ENCODE measurements at places on chromosomes 7 and 10.
A peak's percentile ranks its signal among the peaks of the same experiment; 100 is the strongest.

DNA sequence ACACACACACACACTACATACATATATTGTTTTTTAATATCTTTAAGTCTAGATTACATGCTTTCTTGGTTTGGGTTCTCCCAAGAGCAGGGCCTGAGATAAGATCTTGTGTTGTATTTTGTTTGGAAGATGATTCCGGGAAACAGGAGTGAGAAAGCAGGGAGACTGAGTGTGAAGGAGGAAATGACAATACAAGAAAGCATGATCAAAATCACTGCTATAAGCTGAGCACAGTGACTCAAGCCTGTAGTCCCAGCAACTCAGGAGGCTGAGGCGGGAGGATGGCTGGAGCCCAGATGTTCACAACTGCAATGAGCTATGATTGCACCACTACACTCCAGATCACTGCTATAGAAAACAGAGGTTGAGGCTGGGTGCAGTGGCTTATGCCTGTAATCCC lies 267.6 kb downstream of the SKIDA1 start:
- DNase-seq: no peak

DNA sequence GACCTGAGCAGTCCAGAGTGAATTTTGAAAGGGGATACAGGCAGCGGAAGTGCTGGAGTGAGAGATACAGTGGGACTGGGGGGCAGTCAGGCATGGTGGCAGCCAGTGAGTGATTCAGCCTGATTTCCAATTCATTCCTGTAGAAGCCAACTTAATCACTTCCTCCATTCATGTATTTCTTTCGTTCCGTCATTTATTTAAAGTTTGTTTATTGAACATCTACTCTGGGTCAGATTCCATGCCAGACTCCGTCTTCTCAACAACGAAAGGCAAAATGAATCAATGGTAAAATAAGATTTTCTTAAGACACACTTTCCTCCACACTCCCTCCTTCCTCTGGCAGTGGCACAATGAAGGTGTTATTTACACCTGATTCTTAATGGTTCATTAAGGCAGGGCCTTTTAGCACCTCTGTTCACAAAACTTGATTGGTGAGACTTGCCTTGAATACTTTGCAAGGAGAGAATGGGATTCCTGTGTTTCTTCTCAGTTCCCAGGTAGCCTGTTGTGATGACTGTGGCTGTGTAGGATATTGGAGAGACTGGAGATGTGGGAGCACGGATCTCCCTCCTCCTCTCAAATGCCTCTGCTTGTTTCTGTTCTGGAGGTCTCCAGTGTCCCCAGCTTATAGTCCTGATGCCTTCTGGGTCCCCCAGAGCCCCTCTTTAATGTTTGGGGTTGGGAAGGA lies 27.9 kb downstream of the ADCYAP1R1 start:
- no peak for DNase-seq

DNA sequence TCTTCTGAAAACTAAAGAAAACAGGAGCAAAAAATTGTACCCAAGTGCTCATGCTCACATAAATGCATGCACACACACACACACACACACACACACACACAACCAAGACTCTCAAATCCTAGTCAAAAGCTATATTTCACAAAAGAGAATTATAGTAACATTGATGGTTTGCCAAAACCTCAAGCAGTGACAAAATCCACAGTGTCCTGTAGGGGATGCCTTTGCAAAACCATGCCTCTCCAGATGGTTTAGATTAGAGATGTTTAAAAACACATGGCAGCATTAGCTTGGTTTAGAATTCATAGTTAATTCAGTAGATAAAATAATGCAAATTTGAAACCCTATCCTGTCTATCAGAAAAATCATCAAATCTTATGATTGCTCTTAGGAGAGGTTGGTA lies 232.2 kb downstream of the DYNC1I1 start:
- peak; percentile 70 for DNase-seq

DNA sequence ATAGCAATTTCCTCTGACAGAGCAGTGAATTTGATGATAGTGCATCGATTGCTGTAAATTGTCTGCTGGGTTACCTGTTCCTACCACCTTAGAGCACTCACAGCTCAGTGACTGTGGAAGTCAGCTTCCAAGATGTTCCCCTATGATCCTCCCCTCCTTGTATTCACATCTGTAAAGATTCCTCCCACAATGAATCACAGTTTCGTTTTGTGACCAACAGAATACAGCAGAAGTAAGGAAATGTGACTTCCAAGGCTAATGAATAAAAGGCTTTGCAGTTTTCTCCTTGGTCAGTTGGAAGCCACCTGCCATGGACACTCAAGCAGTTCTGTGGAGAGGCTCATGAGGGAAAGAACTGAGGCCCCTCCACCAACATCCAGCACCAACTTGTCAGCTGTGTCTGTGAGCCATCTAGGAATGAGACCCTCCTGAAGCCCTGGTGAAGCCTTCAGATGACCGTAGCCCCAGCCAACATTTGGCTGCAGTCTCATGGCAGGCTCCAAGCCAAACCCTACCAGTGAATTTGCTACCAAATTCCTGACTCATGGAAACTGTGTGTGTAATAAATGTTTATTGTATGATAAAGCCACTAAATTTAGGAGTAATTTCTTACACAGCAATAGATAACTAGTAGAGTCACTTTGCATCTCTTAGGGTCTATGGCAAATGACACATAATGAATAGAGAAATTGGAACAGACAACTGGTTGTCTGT lies 309.5 kb upstream of the NPVF start:
- no peak for DNase-seq

- no peak for DNase-seq
Observed at GRCh38 chr10:107834706-107835105, 670.2 kb upstream of the SORCS1 start.

- DNase-seq: no peak
Observed at GRCh38 chr7:43569424-43569823, 13.5 kb upstream of the STK17A start.

GRCh38 chr10:2137549-2138174 lies 400.3 kb upstream of the ADARB2 start:
- DNase-seq: no peak

- no peak for DNase-seq
Observed at GRCh38 chr7:83547526-83547925, 101.4 kb downstream of the SEMA3E start.

GRCh38 chr7:32275216-32276009 lies 205.2 kb upstream of the PDE1C start:
- no peak for DNase-seq

DNA sequence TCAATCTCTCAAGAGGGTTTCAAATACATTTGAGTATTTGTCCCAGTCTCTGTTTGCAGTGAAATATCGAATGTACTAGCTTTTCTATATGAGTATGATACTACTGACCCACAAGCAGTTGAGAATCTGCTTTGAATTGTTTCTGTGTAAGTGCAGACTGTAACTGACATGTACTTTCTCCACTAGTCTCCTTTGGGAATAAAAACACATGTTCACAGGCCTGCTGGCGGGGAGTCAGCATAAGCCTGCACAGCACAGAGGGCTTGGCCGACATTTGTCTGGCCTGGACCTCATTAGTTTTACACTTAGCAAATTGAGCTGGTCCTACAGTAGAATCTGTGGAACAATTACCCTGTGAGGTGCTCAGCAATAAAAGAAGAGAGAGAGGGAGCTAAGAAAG lies 72.6 kb downstream of the ITGB8 start:
- DNase-seq: no peak

DNA sequence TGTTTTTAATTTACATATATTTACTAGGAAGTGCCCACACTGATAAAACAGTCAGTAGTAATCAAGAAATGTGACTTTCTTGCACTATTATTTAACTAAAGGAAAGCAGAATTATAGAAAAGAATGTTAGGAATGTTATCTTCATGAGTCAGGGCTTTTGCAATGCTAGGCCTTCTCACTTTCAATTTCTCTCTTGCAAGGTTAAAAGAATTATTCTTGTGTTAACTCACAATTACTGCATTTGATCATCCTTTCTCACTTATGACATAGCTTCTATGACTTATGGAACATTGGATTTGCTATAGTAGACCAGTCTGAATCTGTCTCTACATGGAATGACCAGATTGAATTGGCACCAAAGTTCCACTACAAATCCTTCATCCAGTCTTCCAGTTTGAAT lies 192.4 kb downstream of the SDK1 start:
- DNase-seq: no peak

DNA sequence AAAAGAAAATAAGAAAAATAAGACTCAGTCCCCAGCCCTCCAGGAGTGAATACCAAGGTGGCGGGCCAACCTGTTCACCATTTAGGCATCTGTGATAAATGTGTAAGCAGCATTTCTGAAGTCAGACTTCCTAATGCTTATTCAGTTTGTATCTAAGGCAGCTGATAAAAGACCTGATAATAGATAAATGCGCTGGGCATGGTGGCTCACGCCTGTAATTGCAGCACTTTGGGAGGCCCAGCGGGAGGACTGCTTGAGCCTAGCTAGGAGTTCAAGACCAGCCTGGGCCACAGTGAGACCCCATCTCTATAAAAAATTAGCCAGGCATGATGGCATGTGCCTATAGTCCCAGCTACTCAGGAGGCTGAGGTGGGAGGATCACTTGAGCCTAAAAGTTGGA lies 103.6 kb downstream of the SPDYE5 start:
- DNase-seq: no peak

DNA sequence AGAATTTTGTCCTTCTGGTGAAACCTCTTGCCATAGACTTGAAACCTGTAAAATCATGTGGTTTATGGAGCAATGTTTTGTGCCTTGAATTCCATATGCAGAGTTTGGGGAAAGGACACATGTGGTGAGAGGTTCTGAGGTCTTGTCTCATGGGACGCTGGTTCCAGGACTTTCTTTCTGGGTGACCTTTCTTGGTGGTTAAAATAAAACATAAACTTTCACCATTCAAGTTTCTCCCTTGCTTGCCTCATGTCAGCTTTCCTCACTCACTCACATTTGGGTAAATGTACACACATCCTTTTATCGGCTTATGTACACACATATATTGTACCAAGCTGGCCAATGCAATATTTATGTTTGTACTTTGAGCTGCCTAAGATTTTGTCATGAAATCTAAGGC lies 144.9 kb upstream of the CELF2 start:
- DNase-seq: peak; percentile 24

GRCh38 chr7:135758531-135758932 lies 9.9 kb upstream of the FAM180A start:
- no peak for DNase-seq

DNA sequence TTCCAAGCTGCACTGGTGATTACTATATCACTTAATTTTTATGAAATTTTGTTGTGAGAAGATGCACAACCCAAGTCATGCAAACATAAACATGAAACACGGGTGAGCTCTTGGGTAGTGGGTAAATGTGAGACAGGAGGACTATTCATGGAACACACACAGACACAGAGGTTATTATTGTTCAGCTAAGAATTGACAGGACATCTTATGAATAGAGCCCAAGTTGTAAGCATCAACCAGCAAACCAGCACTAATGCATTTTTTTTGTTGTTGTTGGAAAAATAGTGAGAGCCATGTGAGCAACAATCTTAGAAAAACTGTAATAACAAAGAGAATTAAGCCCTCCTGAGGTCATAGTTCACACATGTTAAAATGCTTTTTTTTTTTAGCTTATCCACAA lies 1179.7 kb downstream of the GATA3 start:
- DNase-seq: no peak

GRCh38 chr7:74042746-74043522 lies 15.0 kb downstream of the ELN start:
- DNase-seq: no peak

DNA sequence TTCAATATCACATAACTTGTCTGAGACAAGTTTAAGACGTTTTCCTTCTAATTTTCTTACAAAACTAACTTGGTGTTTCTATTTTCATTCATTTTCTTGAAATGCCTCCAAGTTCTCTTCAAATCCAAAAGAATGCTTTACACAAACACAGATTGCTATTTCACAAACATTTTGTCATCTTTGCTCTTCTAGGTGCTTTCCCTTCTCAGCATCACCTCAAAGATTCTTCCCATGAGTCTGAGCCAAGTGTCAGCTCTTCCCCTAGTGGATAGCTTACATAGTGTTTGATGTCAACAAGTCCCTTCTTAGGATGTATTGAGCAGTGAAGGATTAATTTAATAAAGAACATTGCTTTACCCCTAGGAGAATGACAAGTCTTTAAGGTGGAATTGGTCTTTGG lies 38.1 kb upstream of the SEMA3A start:
- peak; percentile 32 for DNase-seq

GRCh38 chr10:36002445-36002844 lies 360.3 kb upstream of the FZD8 start:
- DNase-seq: no peak

GRCh38 chr7:95536656-95537311 lies 51.0 kb downstream of the ASB4 start:
- no peak for DNase-seq

DNA sequence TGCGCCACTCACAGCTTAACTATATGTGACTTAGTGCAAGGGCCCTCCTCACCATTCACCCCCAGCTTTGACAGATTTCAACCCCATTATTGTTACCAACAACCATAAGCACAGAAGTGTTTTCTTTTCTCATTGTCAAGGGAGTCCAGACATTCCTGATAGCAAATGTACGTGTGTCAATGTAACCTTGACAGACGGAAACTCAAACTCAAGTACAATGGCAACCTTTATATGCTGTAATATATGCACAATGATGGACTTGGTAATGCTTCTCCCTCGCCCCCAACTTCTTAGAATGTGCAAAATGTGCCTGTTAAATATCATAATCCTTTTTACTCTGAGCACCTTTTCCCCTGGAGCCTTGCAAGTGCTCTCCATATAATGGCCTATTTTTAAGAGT lies 34.7 kb downstream of the CYCS start:
- DNase-seq: no peak

DNA sequence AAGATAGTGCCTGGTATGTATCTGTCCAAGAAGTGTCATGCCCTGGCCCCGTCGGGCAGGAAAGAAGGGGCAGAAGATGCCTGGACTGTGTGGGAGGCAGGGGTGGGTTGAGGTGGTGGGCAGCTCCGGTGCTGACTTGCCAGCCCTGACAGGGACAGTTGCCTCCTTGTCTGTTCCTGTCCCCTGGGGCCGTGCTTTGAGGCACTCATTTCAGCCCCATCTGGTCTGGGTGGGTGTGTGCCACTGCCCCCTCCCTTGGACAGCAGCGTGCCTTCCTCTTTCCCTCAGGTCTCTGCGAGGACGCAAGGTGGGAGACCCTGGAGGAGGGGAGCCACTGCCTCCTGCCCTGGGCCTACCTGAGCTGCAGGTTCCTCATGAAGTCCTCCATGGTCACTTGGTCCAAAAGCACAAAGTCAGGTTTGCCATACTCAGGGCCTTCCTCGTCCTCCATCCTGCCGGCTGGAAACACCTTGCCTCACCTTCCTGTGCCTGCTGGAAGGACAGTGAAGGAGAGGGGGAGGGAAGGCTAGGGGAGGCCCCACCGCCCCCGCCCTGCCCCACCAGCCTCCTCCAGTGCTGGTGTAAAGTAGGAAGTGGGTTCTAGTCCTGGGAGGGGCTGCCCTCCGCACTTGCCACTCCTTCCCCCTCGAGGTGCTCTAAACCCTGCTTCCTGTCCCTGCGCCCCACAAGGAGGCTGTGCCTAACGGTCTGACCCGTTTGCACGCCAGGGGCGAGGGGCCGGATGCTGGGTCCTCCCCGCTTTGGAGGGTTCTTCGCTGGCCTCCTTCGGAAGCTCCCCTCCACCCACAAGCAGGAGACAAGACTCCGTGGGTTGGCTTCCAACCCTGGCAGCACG lies at the start of gene MYO1G:
TSS of gene MYO1G (minus strand) at position 505 of the 856 bp plus-strand sequence. CDS start at position 451, 54 bp downstream.
- DNase-seq: no peak

- no peak for DNase-seq
Observed at GRCh38 chr7:120718361-120718760, 139.6 kb downstream of the TSPAN12 start.

GRCh38 chr10:118963933-118964332 lies 65.6 kb upstream of the NANOS1 start:
- DNase-seq: no peak
